ENCODE measurements at places on chromosomes 12 and 14. TPM values are rescaled to one million over a fixed set of nuclear protein-coding genes. Genes with fewer than 3 reads are reported as not detected.

DNA sequence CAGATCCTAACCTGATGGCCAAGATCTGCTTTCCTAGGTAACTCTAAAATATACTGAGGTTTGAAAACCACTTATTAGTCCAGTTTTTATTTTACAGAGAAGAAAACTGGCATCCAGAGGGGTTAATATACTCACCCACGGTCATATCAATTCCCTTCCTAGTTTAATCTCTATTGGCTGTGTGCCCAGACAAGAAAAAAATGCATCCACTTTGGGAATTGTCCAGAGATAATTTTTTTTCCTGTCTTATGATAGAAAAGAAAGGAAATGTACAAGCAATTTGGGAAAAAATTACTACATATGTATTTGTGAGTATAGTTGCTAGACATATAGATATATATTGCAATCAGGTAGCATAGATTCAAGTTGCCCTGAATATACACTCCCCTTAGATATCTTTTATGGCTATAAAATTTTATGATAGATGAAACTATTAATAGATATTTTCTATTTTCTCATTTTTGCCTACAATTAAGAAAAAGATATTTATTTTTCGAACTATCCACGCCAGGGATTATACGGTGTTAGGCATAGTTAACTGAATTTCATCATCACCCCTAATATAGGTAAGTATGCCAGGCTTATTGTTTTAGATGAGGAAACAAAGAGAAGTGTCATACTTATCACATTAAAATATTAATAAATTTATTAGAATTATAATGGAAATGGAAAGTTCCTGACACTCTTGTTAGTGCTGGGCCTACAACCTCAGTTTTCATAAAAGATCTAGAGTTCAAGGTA lies 100.5 kb upstream of the SLC38A2 start:
- peak overlapping the region; percentile 94 for H3K27ac ChIP-seq
- H3K27me3 ChIP-seq = no peaks in the 10 kb centered on the region
- no peak for DNase-seq
- no peaks in the 10 kb centered on the region for H3K36me3 ChIP-seq

Gene SDSL
- total RNA-seq = 0.61 TPM

Gene LRRIQ1
- total RNA-seq = 3.0 TPM

DNA sequence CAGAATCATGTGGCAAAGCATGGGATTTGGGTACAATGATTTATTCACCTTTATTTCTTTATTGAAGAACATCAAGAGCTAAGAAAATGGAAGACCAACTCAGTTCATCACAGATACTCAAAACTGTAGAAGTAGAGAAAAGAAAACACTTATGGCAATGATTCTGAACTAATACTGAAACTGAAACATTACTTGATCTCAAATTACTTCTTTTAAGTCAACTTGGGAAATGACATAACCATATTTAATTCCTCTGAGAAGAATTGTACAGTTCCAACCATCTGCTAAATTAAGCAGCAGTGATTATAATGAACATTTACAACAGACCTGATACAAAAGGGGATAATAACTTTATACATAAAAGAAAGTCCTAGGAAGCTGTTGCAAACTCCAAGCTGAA lies 466.5 kb downstream of the TMTC2 start:
- no peaks in the 10 kb centered on the region for H3K4me1 ChIP-seq
- DNase-seq = no peak
- H3K36me3 ChIP-seq = no peaks in the 10 kb centered on the region
- no peaks in the 10 kb centered on the region for H3K27me3 ChIP-seq

Gene EML1
- total RNA-seq = 97.9 TPM
